ENCODE measurements at places on chromosomes 3 and 15. TPM values are rescaled to one million over a fixed set of nuclear protein-coding genes. Genes with fewer than 3 reads are reported as not detected.

Gene ROBO1
- total RNA-seq = 61.5 TPM

Gene FAM107A
- total RNA-seq = 4.3 TPM

Gene CCR9
- total RNA-seq = 0.18 TPM

Gene CCDC39
- not detected for total RNA-seq

All from metanephros (tissue), 2 donors.